Stimulated activated CD4-positive, alpha-beta T cell treated with anti-CD3 and anti-CD28 coated beads, Interleukin-15, amount 100 ng/mL, for 48 hours (primary cell): ENCODE measurements at places on chromosomes 5 and 9.
A peak's percentile ranks its signal among the peaks of the same experiment; 100 is the strongest.

DNA sequence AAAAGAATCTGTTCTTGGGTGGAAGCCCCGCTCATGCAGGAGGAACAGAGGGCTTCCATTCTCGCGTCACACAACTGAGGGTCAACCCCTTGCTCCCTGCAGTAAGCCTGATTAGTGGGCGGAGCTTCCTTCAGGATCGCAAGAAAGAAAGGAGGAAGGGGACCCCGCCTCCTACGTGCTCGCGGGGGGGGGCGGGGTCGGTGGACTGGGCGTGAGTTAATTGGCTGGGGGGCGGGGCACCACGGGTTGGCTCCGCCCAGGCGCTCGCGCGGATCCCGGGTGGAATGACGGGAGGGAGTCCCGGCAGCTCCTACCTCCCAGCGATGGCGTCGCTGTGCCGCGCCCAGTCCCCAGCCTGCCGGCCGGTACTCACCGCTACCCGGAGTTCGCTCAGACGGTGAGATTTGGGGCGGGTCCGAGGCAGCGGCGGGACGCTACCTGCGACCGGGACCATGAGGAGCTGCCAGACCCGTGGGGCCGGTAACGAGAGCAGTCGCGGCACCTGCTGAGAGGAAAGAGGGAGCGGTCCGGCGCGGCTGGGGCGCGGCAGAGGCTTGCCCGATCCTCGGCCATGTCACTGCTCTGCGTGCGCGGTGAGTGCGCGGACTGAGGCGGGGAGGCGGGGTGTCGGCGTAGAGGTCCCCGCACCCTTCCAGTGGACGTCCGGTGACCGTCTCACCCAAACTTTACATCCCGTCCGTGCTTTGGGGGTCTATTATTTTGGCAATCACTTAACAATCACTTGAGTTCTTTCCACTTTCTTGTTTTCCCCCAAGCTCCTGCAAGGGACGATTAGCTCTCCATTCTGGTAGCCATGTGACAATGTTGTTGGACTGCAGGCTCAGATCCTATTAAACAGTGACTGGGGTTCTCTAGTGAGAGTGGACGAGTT is at the start of gene UNC13B:
TSS of gene UNC13B (plus strand) at position 297 of the 892 bp plus-strand sequence. CDS start at position 572, 275 bp downstream.
- peak; percentile 54 for DNase-seq

- DNase-seq: no peak
These were observed 45.2 kb upstream of the CKMT2 start for GRCh38 chr5:81187885-81188284.

DNA sequence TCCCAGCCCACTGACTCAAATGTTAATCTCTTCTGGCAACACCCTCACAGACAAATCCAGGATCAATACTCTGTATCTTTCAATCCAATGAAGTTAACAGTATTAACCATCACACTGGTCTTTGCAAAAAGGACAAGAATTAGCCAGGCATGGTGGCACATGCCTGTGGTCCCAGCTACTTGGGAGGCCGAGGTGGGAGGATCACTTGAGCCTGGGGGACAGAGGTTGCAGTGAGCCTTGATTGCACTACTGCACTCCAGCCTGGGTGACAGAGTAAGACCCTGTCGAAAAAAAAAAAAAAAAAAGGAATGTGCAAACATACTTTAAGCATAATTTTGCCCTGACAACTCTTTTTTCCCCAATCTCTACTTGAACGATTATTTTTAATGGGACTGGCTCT is 57.9 kb upstream of the ERBIN start:
- DNase-seq: no peak

DNA sequence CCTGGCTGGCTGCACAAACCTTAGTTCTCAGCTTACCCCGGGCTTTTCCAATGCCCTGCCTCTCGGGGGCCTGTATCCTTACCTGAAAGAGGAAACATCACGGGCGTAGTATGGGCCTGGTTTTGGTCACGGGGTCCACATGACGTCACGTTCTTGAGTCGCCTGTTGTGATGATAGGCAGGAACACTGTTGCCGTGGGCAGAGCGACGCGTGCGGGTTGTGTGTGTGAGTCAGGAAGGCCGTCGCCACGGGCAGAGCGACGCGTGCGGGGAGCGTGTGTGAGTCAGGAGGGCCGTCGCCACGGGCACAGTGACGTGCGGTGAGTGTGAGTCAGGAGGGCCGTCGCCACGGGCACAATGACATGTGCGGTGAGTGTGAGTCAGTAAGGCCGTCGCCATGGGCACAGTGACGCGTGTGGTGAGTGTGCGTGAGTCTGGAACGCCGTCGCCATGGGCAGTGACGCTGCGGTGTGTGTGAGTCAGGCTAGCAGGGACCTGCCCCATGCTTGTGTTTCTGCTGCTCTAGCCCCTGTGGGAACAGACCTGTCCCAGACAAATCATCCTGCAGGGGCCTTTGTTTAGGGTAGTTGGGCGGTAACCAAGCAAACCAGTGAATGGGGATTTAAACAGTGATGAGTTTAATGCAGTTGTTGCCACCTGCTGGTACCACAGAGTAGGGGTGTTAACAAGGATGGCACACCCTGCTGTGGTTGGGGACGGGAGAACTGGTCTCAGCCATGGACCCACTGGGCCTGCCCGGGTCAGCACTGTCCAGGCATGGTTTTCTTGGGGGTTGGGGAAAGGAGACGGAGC is 19.8 kb downstream of the TRIP13 start:
- peak; percentile 70 for DNase-seq

- DNase-seq: no peak
These were observed 132.7 kb downstream of the UNC13B start for GRCh38 chr9:35294556-35294955.

GRCh38 chr5:126359884-126360283 is 63.3 kb upstream of the GRAMD2B start:
- DNase-seq: no peak

GRCh38 chr5:14250748-14251701 is 107.9 kb downstream of the TRIO start:
- no peak for DNase-seq

- DNase-seq: no peak
These were observed 265.3 kb downstream of the MLLT3 start for GRCh38 chr9:20357037-20357432.

GRCh38 chr9:111783857-111784256 is 10.9 kb downstream of the SHOC1 start:
- DNase-seq: no peak

GRCh38 chr9:78905986-78906755 is 609.2 kb downstream of the PSAT1 start:
- DNase-seq: no peak

- no peak for DNase-seq
These were observed 211.0 kb downstream of the SEC61B start for GRCh38 chr9:99433095-99433494.

DNA sequence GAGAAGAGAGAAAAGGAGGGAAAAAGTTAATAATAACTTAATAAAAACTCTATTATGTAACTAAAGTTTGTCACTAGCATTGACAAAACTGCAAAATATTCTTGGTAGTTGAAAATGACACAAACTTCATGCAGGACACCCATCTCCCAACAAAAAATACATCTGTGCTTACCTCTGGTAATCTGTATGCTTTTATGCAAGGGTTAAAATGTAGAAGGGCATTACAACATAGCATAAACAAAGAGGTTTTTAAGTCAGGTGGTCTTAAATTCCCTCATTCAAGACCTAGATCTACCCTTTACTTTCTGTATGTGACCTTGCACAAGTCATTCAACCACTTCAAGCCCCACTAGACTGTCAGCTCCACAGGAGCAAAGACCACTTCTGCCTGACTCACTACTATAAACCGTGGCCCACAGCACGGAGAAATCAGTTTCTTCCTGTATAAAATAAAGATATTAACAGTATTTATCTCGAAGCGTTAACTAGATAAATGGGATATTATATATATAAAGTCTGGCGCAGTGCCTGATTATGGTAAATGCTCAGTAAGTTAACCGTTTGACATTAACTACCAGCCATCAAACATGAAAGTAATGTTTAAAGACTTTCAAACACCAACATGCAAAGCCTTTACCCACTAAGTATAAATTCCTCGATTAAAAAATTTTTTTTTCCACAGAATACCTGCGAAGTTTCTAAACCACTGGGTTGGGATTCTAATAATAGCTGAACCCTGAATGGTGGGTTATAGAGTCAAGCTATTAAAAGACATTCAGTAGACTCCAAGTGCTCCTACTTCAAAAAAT is 2.0 kb downstream of the FBXL17 start:
- no peak for DNase-seq

GRCh38 chr5:168607946-168608345 is 28.8 kb upstream of the PANK3 start:
- DNase-seq: peak; percentile 8

- no peak for DNase-seq
These were observed 47.0 kb downstream of the UBE2QL1 start for GRCh38 chr5:6495433-6496206.

- no peak for DNase-seq
These were observed 367.7 kb upstream of the SLC30A5 start for GRCh38 chr5:68725905-68726683.

- DNase-seq: no peak
These were observed 48.0 kb downstream of the IPO11 start for GRCh38 chr5:62460578-62460983.

GRCh38 chr9:76690973-76691370 is 73.3 kb upstream of the PCA3 start:
- DNase-seq: no peak

DNA sequence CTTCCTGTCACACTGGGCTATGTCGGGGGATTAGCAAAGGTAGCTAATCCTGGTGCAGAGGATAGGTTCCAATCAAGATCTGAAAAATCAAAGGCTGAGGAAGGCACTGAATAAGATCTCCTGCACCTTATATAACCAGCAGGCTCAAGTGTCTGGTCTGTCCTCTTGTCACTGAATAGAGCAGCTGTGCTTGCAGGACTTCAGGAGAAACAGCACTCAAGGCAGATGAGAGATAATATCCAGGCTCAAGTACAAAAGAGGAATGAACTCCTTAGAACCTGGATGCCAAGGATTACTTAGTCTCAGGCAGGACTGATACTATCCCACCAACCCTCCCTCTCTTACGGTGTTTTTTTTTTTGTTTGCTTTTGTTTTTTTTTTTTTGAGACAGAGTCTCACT is 108.8 kb upstream of the LRRTM2 start:
- no peak for DNase-seq

- DNase-seq: no peak
These were observed 173.0 kb upstream of the DAPK1 start for GRCh38 chr9:87324613-87325194.

DNA sequence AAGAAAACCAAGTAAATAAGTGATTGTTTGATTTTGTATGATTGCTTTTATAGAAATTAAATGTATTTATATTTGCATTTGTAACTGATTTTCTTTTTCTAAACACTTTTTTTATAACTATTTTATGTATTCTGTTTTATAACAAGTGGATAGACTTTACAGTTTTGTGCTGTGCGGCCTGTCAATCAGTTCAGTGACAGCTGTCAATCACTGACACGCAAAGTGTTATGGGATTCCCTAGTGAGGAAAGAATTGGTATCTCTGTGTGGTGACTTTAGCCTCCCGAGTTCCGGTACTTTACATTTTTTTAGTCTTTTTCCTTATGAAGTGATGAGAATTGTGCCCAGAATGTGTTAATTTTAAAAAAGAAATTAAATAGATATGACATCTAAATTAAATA is 16.3 kb downstream of the GPR151 start:
- DNase-seq: no peak

GRCh38 chr5:180723936-180724335 is 15.9 kb downstream of the OR2Y1 start:
- DNase-seq: no peak

DNA sequence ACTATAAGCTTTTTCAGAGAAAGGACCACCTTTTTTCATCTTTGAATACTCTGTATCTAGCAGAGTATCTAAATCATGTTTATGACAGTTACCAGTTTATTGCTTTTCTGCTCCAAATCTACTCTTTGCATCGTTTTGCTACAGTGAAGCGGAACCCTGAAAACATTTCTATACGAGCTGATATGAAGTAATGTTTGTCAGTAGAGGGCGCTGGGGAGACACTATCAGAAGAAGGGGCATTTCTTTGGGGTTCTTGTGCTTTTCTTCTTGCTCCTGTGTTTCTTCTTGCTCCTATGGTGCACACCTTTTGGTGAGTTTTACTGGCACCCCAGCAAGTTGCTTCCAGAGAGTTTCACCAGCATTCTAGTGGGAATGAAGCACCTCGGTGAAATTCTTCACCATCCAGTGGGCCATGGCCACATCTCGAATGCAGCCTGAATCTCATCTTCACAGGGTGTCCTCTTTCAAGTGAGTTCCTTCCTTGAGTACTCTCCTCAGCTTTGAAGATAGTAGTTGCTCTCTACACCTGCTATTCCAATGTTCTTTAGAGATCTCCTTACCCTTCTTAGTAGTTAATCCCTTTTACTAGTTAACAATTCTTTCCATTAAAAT is 98.4 kb downstream of the FGF1 start:
- no peak for DNase-seq

DNA sequence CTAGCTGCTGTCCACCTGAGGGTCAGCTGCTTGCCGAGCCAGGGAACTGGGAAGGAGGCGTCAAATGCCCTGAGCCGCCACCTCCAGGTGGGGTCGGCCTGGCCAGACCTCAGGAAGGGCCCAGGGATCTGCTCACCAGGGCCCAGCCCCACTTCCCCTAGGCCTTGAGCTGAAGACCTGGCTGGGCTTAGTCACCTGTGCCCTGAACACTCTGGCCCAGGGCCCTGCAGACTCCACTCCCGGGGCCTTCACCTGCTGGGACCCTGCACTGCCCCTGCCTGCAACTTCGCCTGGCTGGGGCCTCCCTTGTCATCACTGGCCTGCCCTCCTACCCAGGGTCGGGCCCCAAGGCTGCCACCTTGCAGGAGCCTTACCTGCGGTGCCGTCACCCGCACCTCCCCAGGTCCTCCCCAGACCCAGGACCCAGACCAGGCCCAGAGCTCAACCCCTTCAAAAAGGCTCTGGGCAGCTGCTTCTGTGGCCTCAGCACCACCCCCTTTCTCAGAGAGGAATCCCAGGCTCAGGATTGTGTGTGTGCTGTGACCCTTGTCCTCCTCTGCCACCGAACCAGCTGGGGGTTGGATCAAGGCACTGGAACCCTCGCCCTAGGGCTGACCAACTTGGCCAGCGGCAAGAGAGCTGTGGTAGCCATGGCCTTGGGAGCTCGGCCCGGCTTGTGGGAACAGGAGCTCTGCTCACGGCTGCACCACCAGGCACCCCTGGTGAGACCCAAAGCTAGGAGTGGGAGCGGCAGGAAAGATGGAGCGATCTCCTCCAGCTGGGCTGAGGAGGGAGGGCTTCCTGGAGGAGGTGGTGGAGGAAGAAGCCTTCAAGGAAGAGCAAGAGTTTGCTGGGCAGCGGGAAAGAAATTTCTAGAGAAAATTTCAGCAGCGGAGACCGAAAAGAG is 1.2 kb upstream of the NELFB start:
- no peak for DNase-seq

- no peak for DNase-seq
These were observed 9.1 kb downstream of the TGFBR1 start for GRCh38 chr9:99114049-99114440.

DNA sequence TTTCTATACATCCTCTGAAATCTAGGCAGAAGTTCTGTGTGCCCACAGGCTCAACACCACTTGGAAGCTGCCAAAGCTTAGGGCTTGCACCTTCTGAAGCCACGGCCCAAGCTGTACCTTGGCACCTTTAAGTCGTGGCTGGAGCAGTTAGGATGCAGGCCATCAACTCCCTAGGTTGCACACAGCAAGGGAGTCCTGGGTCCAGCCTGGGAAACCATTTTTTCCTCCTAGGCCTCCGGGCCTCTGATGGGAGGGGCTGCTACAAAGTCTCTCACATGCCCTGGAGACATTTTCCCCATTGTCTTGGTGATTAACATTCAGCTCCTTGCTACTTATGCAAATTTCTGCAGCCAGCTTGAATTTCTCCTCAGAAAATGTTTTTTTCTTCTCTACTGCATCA is 15.5 kb upstream of the PLK2 start:
- no peak for DNase-seq

GRCh38 chr5:150114102-150114641 is 27.8 kb upstream of the CSF1R start:
- no peak for DNase-seq
